Amniotic stem cell (primary cell): ENCODE measurements at places on chromosomes 12 and 14.

DNA sequence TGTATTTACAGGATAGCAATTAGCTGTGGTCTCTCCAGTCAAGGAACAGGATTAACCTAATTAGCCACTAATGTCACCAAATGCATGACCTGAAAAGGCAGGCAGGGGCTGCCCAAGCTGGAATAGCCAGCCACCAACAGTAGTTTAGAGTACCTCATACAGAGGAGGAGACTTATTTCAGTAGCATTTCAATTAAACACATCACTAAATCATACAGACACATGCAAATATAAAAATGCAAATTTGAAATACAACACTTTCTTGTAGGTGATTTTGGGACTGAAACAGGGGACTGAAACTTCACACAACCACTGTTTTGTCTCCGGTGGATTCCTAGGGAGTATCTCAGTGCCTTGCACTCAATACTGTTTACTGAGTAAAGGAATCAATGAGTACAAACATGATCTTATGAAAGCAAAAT, 636 bp upstream of the IFNG-AS1 start:
- no peak for DNase-seq

GRCh38 chr12:67648521-67649260, at the start of gene DYRK2:
TSS of gene DYRK2 (plus strand) at chr12:67648745. CDS start at chr12:67649134, 389 bp downstream.
- DNase-seq: peak; percentile 72

GRCh38 chr14:103000291-103000921, 56.9 kb downstream of the CDC42BPB start:
- no peak for DNase-seq

DNA sequence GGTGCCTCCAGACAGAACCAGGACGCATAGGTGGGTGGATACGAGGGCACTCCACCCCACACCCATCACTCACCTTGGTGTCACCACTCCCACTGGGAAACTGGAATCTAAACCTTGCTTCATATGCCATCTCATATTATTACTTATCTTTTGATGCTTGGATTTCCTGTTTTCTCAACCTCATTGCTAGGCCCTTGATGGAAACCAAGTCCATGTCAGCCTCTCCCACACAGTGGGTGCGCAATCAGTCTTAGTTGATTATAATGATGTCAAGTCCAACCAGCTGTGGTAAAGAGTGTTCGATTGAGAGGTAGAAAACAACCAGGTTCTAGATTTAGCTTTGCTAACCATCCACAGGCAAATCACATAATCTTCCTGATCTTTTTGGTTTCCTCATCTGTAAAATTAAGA, 584 bp upstream of the DDHD1 start:
- no peak for DNase-seq

GRCh38 chr12:108115123-108116121, 13.7 kb upstream of the WSCD2 start:
- no peak for DNase-seq

DNA sequence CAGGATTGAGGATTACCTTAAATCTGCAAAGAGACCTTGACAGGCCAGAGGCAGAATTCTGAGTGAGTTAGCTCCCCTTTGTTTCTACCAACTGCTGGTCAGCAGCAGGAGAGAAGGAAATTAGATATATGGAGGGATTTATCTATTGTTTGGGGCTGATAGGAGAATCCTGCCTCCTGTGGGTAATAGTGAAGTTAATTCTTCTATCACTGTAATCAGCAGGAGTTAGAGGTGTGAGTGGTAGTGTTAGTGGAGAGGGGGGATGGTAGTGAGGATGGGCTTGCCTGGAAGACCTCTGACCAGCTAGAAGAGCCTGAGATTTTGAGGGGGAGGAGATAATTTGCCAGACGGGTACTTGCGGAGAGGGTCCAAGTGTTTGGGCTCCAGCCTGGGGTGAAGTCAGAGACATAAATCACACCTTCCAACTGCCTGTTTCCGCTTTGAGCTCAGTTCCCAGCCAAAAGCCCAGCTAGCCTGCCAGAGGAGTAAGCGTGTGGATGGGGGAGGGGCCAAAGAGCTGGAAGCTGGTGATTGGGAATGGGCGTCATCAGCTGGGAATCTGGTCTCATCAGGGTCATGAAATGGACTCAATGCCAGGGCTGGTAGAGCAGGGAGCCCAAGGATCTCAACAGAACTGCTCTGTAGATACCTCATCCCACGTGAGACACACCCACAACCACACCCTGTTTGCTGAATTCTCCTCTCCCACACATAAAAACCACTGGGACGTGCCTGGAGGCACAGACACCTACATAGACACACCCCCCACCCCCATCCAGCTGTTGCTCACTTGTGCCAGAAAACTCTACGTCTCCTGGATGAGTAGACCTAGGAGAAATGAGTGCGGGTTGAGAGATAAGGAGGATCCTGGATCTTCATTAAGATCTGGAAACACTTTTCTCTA, 13.1 kb upstream of the ITGA5 start:
- no peak for DNase-seq

DNA sequence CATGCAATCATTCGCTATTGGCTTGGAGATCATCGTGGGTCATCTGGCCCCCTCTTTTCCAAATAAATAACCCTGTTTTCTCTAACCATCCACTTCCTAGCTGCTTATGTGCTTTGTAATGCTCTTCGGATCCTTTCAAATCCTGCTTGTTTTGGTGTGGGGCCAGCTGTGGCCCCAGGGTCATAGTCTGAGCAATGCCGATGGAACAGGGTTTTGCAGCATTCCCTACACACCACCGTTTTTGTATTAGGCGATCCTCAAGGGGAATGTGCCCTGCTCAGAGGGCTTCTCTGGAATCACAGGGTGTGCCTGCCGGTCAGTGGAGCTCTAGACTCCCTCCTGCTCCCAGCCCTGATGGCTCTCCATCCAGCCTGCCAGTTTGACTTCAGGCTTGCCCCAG, 78.1 kb upstream of the NRXN3 start:
- DNase-seq: no peak

- no peak for DNase-seq
Observed at GRCh38 chr14:87944987-87945604, 47.9 kb downstream of the GALC start.

DNA sequence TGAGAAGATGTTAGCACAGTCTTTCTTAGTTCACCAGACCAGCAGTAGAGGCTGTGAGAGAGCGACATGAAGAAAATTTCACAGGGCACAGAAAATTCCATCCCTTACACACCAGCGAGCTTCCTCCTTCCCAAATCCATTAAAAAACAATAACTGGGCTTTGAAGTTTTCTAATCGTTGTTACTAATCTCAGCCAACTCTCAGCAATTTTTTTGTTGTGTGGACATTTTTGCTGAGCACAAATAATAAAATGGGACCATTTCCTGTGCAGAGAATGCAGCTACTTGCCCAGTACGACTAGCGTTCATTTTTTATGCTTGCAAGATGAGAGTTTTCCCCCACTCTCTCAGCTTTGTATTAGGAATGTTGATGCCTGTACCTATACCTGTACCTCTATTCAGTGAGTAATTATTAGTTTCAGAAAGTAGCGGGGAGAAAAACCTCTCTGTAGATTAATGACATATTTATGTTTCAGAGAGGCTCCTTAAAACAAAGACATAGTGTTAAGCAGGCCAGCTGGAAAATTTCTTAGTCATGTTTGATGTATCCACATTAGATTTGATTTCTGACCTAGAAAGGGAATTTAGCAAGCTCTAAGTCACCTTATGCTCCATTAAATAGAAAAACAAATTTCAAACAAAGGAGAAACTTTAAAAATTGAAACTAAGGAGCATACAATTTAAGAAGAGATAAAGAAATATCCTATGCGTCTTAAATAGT, 146.5 kb downstream of the SRGAP1 start:
- DNase-seq: no peak

DNA sequence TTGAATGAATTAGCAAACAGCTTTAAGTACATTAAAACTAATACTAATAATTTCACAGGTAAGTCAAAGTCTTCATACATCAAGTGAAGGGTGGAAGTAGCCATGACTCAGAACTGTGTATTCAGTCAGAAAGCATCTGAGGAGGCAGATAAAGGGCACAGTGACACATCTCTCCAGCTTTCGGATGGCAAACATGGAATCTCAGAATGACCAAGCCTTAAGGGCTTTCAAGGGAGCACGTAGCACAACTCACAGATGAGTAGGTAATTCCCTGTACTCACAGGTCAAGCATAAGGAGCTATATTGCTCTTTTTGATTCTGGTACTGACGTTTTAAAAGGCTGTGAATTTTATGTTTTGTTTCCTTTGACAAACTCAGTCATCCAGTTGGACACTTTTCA, 56.0 kb downstream of the MDGA2 start:
- no peak for DNase-seq

DNA sequence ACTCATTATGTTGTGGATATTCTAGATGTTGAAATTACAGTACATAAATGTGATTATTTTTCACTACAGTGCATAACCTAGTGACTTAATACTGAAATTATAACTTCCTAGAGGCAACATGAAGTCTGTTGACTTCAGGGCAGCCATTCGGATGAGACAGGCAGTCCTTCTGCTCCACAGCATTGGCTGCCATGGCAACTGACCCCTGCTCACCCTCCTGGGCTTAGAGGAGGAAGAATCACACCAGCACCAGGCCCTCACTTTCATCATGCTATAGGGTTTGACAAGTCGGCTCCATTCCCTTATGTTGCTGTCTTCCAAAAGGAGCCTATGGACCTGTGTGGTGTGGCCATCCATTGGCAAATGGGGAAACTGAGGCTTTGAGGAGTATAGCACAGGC, 233.5 kb upstream of the TMEM132C start:
- DNase-seq: no peak

DNA sequence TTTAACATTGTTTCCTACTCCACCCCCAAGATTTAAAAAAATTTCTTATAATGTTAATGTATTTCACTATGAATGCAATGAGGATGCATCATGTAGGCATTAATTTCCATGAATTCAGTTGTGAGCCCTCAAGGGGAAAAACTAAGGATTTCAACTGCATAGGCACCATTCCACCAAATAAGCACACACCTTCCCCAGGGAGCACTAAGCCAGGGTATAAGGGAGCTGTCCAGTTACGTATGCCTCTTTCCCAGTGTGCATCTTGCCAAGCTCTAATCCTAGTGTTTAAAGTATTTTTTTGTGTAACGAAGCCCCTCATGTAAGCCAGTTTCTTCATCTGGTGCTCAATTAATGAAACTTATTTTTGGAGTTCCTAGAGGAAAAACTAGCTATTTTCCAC, 6.6 kb downstream of the FERMT2 start:
- DNase-seq: no peak

DNA sequence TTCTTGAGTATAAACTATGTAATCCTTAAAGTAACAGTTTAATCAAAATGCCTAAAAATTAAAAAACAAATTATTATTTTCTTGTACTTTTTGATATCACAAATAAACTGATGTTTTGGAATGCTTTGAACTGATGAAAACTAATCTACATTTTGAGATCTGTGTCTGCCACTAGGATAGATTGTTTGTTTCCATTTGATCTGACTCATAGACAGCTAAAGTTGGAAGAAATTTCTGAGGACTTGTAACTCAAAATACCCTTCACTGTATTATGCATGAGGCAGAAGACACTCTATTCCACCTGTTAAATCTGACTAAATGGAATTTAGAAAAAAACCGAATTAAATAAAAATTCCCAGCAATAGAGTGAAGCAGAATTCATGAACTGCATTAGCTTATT, 1400.0 kb upstream of the FLRT2 start:
- no peak for DNase-seq

DNA sequence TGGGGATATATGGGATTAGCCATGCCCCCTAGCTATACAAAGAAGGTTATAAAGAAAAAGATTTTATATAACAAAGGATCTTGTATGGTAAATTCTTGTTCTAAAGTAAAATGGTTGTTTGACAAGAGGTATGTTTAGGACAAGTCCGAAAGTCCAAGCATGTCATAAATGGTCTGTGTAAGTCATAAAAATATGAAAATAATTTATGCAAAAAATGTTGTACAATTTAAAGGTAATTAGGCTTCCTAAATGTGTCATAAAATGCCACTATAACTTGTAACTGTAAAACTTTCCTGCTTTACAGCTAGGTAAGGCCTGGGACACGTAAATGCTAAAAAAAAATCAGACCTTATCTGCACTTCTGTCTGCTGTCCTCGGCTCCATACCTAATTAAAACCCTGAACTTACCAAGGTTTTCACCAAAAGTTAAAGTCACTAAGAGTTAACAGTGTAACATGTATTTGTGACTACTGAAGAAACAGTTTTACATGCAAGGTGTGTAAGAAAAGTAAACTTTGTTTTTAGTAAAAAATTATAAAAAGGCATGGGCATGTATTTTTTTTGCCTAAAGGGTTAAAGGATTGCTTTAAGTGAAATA, 110.0 kb upstream of the RESF1 start:
- DNase-seq: no peak

DNA sequence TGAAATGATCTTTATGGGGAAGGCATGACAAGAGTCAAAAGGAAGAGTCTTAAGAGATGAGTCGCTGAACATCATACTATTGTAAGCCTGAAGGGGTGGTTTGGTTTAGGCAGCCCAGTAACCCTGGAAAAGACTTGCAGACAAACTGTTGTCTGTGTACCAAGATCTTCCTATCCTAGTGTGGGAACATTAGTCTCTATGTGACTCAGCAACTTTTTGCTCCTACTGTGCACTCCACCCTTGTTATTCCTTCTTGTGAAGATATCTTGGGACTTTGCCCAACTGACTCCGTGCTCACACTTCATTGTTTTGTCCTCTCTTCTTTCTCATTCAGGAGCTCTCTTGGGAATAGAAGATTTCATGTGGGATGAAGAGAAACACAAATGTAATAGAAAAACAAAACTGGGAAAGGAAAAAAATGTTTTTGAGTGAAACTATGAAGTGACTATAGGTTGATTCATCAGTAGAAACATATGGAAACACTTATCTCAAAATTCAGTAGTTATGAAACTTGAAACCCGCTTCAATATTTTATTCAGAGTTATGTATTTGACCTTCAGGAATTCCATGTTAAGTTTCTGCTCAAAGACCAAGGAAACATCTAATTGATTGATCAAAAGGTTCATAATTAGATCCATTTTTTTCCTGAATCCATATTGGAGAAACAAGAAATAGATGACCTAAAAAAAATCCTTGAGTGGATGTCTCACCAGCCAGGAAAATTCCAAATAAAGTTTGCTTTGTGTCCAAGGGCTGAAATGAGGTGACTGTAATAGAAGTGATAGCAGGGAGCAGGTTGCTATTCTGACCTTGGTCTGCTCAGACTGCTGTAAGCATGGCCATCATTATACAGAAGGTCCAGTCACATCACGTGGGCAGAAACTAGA, 67.2 kb downstream of the BTG1 start:
- peak; percentile 80 for DNase-seq

DNA sequence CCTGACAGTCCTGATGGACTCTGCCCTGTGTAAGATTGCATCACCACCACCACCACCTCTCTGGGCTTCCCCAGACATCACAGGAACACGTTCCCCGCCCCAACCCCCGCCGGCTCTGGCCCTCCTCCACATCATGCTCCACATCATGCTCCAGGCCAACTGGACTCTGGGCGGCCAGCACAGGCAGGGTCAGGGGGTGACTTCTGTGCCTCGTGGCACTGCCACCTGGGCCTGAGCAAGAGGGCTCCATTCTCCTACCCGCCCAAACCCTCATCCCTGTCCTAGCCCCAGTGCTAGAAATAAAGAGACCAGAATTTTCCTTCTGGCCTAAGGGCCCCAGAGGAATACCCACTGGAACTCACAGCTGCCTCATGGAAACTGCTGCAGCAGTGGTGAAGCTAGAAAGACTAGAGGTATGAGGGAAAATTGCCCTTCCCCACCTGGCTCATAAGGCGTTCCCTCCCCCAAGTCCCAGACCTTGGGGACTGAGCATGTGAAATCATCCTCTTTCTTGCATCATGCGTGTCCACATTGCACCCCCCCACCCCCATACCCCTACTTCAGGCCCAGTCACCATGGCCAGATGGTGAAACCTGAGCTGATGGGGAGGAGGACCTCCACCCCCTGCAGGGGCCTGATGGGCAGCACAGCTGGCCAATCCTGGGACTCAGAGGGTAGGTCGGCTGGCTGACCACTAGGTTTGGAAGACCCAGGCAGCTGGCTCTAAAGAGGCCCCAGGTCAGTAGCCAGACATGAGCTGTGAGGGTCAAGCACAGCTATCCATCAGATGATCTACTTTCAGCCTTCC, at the start of gene INHBE:
TSS of gene INHBE (plus strand) at position 742 of the 808 bp plus-strand sequence. CDS start 230 bp downstream, outside the sequence.
- DNase-seq: no peak
